ENCODE measurements at places on chromosomes 3 and 15.

DNA sequence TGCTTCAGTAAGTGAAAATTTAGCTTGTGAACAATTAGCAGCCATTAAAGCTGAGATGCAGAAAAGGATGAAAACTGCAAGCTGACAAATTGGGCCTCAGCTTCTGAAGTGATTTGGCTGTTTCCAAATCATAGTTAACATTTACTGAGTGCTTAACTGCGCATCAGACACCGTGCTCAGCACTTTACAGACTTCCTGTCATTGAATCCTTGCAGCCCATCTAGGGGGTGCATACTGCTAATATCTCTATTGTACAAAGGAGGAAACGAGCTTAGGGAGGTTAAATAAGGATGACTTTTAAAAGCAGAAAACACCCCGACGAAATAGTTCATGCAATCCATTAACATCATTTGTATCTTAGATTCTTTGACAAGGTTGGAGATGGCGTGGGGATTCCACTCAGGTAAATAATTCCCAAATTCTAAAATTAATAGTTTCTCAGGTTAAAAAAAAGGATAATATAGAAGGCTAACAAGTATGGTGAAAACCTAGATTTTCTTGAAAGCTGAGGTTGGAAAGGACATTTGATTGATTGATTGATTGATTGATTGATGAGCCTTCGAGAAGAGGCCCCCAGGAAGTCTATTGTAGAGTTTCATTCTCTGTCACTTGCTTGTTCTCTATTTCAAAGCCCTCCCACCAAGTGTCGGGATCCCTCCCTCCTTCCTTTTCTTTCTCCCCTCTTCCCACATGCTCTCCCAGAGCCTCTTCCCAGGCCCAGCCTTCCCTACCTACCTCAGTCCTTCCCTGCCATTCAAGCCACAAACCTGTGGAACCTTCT, 23.5 kb upstream of the EPHB3 start:
- no peak overlapping the region for H3K4me3 ChIP-seq
- no peaks in the 10 kb centered on the region for H3K4me1 ChIP-seq
- DNase-seq: no peak
- H3K27ac ChIP-seq: no peak overlapping the region
- H3K36me3 ChIP-seq: no peaks in the 10 kb centered on the region

DNA sequence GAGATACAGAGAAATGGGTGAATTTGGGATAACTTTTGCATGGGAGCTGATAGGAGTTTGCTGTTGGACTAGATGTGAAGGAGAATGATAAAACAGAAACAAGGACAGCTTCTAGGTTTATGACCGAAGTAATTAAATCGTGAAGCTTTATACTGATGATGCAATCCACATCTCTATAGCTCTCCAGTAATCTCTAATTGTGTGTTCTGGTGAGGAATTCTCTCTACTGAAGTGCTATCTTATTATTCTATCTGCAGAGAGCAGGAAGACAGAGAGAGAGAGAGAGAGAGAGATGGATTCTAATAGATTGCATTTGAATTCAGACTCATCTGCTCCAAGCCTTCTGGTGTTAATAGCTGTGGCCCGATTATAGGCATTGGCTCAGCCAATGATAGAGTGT, 113.5 kb upstream of the FRMD4B start:
- no peaks in the 10 kb centered on the region for H3K4me1 ChIP-seq
- H3K27ac ChIP-seq: no peak overlapping the region
- no peaks in the 10 kb centered on the region for H3K36me3 ChIP-seq
- DNase-seq: no peak
- no peaks in the 10 kb centered on the region for H3K27me3 ChIP-seq

GRCh38 chr3:110856916-110857315, 214.7 kb upstream of the NECTIN3 start:
- no peak for DNase-seq
- no peaks in the 10 kb centered on the region for H3K36me3 ChIP-seq
- H3K27me3 ChIP-seq: no peaks in the 10 kb centered on the region
- H3K4me3 ChIP-seq: no peak overlapping the region
- H3K4me1 ChIP-seq: no peaks in the 10 kb centered on the region

DNA sequence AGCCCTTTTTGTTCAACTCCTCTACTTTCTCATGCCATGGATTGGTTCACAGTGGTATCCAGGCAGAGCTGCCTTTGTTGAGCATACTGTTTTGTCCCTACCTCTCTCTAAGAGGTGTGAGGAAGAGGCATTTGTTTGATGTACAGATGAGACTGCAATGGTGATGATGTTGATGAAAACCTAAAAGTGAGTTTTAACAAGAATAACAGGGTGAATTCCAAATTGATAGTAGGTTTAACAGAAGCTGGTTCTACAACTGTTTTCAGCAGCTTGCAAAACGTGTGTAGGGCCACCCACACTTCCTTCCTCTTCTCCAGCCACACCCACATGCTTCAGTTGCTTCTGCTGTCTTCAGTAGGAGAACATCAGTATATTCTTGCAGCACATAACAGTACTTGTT, 10.2 kb downstream of the SNRK start:
- H3K4me3 ChIP-seq: no peak overlapping the region
- H3K27me3 ChIP-seq: no peaks in the 10 kb centered on the region
- H3K4me1 ChIP-seq: peaks cover 91% of the 10 kb centered on the region
- DNase-seq: no peak

- H3K27me3 ChIP-seq: no peaks in the 10 kb centered on the region
- H3K4me1 ChIP-seq: no peaks in the 10 kb centered on the region
- no peak overlapping the region for H3K27ac ChIP-seq
- no peaks in the 10 kb centered on the region for H3K36me3 ChIP-seq
Observed at GRCh38 chr3:1527786-1528185, 435.0 kb downstream of the CNTN6 start.

GRCh38 chr3:16885593-16886302, 993 bp downstream of the PLCL2 start:
- no peaks in the 10 kb centered on the region for H3K27me3 ChIP-seq
- H3K4me3 ChIP-seq: peak overlapping the region; percentile 73
- H3K4me1 ChIP-seq: peaks cover 39% of the 10 kb centered on the region
- no peak for DNase-seq
- H3K27ac ChIP-seq: peak overlapping the region; percentile 95

- peaks cover 34% of the 10 kb centered on the region for H3K4me1 ChIP-seq
- no peak overlapping the region for H3K27ac ChIP-seq
- peaks cover 18% of the 10 kb centered on the region for H3K36me3 ChIP-seq
- H3K4me3 ChIP-seq: no peak overlapping the region
- no peak for DNase-seq
Observed at GRCh38 chr15:41809121-41809520, 18.8 kb upstream of the JMJD7 start.

DNA sequence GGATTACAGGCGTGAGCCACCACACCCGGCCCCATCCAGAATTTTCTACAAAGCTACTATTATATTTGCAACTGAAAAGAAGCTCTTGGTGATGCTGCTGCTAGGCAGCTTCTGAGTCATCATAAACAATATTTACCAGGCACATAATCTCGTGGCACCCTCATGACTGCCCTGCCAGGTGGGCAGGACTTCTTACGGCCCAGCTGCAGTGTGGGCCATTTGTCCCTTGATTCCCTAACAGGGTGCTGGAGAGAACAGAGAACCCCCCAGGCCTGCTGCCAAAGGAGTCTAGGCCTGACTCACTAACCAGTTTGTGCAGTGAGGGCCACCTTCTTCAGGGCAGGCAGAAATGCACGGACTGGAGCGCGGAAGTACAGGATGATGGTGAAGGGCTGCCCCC, 4.9 kb downstream of the EPB42 start:
- no peaks in the 10 kb centered on the region for H3K27me3 ChIP-seq
- H3K4me3 ChIP-seq: no peak overlapping the region
- H3K27ac ChIP-seq: no peak overlapping the region
- H3K4me1 ChIP-seq: no peaks in the 10 kb centered on the region
- peak; percentile 65 for DNase-seq

- H3K27me3 ChIP-seq: no peaks in the 10 kb centered on the region
- DNase-seq: no peak
- H3K27ac ChIP-seq: no peak overlapping the region
- no peaks in the 10 kb centered on the region for H3K36me3 ChIP-seq
- no peak overlapping the region for H3K4me3 ChIP-seq
Observed at GRCh38 chr3:24199775-24200247, 254.7 kb downstream of the NR1D2 start.

- peaks cover 8% of the 10 kb centered on the region for H3K4me1 ChIP-seq
- no peak overlapping the region for H3K4me3 ChIP-seq
- H3K27ac ChIP-seq: peak overlapping the region; percentile 59
- no peaks in the 10 kb centered on the region for H3K36me3 ChIP-seq
Observed at GRCh38 chr15:89492934-89493631, 3.3 kb downstream of the RHCG start.

GRCh38 chr3:44923632-44924456, 49.4 kb downstream of the TGM4 start:
- no peak overlapping the region for H3K27ac ChIP-seq
- DNase-seq: no peak
- no peaks in the 10 kb centered on the region for H3K27me3 ChIP-seq

DNA sequence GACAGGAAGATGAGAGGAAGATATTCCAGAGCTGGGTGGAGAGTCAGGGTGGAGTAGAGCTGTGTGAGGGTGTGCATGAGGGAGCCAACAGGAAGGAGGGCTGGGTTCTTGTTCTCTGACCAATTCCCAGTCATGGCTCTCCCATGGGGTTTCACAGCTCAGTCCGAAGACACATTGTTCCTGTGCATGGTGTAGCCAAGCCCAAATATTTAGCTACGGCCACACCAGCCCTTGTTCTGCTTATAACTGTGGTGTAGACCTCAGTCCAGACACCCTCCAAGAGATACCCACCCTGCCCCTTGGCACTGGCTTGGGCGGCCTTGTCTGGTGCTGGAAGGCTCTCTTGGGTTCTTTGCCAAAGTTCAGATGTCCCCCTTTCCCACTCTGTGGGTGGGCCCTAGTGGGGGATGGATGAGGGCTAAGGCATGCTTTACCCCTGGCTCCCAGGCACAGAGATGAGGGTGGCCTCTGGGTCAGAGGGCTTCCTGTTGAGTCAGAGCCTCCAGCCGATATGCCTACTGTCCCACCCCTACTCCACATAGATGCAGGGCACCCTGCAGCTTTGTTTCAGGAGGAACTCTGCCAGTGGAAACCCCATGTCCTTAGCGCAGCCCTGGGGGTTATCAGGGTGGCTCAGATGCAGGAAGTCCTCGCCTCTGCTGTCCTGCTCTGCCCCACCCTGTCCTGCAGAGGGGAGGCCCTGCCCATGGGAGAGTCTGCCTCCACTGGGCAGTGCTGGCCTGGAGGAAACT, 271.2 kb upstream of the CTDSPL start:
- peak overlapping the region; percentile 77 for H3K27ac ChIP-seq
- peaks cover 50% of the 10 kb centered on the region for H3K4me1 ChIP-seq
- DNase-seq: no peak
- no peak overlapping the region for H3K4me3 ChIP-seq
- H3K27me3 ChIP-seq: no peaks in the 10 kb centered on the region

DNA sequence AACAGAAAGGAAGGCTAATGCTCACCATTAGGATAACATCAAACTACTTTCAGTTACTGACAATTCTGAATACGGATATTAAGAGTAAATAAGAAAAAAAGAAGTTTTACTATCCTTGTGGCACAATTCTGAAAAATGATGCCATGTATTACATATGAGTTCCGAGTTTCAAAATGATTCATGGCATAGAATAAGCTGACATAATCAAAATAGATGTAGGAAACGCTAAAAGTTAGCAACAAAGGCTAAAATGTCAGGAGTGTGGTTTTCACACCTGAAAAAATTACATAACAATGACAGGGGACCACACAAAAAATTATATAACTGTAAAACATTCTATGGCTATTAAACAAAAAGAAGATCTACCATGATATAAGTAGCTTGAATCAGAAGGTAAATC, 1131.9 kb downstream of the OTOL1 start:
- H3K4me1 ChIP-seq: no peaks in the 10 kb centered on the region
- H3K36me3 ChIP-seq: no peaks in the 10 kb centered on the region
- no peaks in the 10 kb centered on the region for H3K27me3 ChIP-seq
- H3K27ac ChIP-seq: no peak overlapping the region

- no peaks in the 10 kb centered on the region for H3K4me1 ChIP-seq
- H3K36me3 ChIP-seq: no peaks in the 10 kb centered on the region
- DNase-seq: no peak
- no peak overlapping the region for H3K27ac ChIP-seq
- H3K27me3 ChIP-seq: no peaks in the 10 kb centered on the region
- no peak overlapping the region for H3K4me3 ChIP-seq
Observed at GRCh38 chr3:169285057-169286033, 378.2 kb downstream of the MECOM start.

DNA sequence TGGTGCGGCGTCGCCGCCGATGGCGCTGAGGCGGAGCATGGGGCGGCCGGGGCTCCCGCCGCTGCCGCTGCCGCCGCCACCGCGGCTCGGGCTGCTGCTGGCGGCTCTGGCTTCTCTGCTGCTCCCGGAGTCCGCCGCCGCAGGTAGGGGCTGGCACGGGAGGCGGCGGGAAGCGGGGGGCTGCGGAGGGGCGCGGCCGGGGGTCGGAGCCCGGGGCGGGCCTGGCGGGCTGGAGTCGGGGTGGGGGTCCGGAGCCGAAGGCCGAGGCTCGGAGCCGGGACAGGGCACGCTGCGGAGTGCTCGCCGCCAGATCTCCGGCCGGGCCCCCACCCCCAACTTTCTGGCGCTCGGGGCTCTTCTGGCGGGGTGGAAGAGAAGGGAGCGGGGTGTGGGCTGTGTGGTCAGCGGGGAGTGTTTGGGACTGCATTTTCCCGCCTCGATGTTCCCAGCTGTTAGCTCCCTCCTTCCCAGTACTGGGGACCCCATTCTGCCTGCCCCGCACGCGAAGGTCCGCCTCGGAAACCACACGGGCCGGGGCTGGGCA, 299 bp downstream of the TYRO3 start:
- H3K36me3 ChIP-seq: no peaks in the 10 kb centered on the region
- peaks cover 27% of the 10 kb centered on the region for H3K4me1 ChIP-seq
- peak overlapping the region; percentile 99 for H3K4me3 ChIP-seq
- H3K27me3 ChIP-seq: no peaks in the 10 kb centered on the region

DNA sequence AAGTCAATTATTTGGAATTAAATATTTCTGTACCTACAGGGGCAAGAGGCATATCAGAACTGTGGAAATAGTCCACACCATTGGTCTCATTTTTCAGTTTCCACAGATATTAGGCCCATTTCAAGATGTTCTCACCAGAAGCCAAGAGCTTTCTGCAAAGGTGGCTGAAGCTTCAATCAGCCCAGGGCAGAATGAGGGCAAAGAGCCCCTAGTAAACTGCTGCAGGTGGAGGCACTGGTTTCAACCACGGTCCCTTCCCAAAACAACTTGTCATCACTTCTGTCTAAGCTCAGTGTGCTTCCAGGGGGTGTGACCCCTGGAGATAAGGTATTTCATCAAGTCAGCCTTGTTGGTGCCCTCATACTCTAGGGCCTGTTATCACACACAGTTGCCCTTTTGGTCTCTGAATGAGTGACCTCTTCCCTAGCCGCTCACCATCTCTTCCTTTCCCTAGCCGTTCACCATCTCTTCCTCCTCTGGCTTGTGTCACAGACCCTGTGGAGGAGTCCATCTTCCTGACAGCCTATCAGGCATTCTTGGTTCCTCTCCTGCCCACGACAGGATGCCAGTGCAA, 21.2 kb downstream of the IL17RD start:
- H3K27ac ChIP-seq: no peak overlapping the region
- no peak overlapping the region for H3K4me3 ChIP-seq
- H3K4me1 ChIP-seq: no peaks in the 10 kb centered on the region
- H3K27me3 ChIP-seq: no peaks in the 10 kb centered on the region

Measured in vagina (tissue), 2 donors.